HuH-7 (cell line): ENCODE measurements at places on chromosomes 1 and 21.

DNA sequence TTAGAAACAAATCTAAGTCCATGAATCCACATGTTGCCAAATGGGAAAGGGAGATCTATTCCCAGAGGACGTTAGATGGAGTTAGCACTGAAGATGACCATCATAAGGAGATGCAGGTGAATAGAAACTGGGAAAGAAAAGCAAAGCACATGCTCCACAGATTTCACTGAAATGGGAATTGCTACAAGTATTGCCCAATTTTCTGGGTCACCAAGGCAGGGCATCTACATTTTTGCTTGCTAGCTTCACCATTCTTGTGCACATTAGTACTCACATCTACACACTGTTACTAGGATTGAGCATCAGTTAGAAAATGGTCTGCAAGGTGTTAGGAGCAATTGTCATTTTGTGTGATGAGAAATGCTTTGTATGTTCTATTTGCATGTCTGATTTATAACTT lies 99.1 kb downstream of the JAK1 start:
- DNase-seq: no peak

DNA sequence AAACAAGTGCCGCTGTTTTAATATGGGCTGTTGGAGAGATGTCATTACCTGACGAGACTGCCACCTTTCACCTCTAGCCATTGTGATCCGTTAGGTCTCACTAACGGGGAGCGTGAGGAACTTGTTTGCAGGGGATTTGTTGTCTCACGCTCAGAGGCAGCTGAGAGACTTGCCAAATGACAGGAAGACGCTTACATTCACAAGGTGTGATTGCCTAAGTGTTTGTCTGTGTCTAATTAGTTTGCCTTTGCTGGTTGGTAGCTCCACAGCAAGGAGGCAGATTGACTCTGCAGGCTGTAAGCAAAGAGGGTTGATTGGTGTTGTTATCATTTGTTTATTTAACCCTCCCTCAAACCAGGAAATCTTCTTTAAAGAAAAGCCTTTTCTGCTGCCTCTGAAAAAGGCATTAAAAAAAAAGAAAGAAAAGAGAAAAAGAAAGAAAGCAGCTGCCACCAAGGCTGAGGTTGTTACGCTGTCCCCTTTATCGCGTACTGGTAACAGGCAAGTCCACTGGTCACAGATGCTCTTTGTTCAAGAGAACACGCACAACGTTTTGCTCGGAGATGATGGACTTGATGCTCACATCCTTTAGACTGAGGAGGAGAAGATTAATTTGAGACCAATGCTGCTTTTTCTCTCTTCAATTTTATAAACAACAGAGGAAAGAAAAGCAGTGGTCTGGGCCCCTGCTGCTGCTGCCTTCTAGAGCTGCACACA lies 203.9 kb downstream of the ZNF326 start:
- no peak for DNase-seq

GRCh38 chr1:227949954-227950734 lies 2.4 kb upstream of the WNT9A start:
- no peak for DNase-seq

- no peak for DNase-seq
These were observed 82.2 kb downstream of the NIBAN1 start for GRCh38 chr1:184892116-184892515.

GRCh38 chr1:58950897-58951296 lies 167.1 kb upstream of the JUN start:
- DNase-seq: no peak

GRCh38 chr1:45883658-45884057 lies 80.2 kb downstream of the MAST2 start:
- DNase-seq: no peak

- peak; percentile 3 for DNase-seq
These were observed 207.5 kb downstream of the KCNT2 start for GRCh38 chr1:196400478-196401451.

- DNase-seq: no peak
These were observed 1.5 kb upstream of the HES2 start for GRCh38 chr1:6421266-6421665.

DNA sequence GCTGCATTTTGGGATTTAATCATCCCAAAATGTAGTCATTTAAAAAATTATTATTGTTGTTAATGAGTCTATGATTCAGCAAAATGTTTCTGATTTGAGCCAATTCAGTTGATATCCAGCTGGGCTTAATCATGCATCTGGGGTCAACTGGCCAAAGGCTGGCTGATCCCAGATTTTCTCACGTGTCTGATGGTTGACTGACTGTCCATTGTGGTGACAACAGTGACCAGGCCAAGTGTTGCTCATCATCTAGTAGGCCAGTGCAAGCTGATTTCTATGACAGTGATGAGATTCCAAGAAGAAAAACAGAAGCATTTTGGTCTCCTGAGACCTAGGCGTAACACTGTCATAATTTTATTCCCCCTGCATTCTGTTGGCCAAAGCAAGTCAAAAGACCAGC lies 80.1 kb upstream of the ZC3H11B start:
- DNase-seq: no peak

GRCh38 chr1:39160703-39161102 lies 43.8 kb upstream of the MACF1 start:
- no peak for DNase-seq

- no peak for DNase-seq
These were observed 41.7 kb downstream of the COL24A1 start for GRCh38 chr1:86114816-86115400.

DNA sequence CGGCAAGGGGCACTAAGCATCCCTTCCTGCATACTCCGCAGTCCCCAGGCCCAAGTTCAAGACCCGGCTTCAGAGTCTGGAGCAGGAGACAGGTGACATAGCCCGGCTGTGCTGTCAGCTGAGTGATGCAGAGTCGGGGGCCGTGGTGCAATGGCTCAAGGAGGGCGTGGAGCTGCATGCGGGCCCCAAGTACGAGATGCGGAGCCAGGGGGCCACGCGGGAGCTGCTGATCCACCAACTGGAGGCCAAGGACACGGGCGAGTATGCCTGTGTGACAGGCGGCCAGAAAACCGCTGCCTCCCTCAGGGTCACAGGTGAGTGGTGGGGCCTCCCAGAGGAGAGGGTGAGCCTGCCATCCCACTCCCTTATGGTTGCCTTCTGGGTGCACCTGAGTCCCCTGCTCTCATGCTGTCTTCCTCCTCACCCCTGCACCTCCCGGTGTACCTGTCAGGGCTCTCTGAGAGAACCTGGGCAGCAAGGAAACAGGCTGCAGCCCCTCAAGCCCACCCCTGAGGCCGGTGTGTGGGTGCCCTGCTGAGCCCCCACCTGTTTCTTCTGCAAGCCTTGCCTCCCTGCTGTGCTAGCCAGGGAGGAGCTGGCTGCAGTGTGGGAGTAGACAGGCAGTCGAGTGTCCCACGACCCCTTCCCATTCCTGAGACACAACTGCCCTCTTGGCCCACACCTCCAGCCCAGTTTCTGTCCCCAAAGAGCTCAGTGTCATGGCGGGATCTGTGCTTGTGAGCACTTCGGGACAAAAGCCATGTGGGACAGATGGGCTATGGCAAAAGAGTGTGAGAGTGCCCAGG lies 99.2 kb downstream of the TRIM11 start:
- DNase-seq: no peak
